ENCODE measurements at places on chromosomes 5 and 9.

- DNase-seq: no peak
Observed at GRCh38 chr5:96072138-96072790, 110.6 kb upstream of the ELL2 start.

- no peak for DNase-seq
Observed at GRCh38 chr5:133926489-133927299, 41.7 kb downstream of the C5orf15 start.

- no peak for DNase-seq
Observed at GRCh38 chr5:120479066-120479465, 15.0 kb downstream of the PRR16 start.

DNA sequence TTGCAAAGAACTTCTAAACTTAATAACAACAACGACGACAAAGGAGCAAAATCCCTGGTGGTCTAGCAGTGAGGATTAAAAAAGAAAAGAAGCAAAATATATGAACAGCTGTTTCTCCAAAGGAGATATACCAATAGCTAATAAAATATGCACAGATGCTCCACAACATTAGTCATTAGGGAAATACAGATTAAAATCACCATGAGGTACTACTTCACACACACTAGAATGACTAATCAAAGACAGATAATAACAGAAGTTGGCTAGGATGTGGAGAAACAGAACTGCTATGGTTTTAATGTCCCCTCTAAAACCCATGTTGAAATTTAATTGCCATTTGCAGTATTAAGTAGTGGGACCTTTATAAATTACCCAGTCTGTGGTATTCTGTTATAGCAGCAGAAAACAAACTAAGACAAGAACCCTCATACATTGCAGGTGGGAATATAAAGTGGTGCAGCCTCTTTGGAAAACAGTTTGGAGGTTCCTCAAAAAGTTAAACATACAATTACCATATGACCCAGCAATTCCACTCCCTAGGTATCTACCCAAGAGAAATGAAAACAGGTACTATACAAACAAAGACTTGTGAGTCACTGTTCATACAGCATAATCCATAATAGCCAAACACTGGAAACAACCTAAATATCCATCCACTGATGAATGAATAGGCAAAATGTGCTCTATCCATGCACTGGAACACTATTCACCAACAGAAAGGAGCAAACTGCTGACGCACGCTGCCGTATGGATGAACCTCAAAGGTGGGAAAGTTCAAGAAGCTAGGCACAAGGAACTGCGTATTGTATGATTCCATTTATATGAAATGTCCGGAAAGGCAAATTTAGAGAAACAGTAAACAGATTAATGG, 11.4 kb upstream of the DUSP1 start:
- DNase-seq: no peak

GRCh38 chr5:16571016-16571415, 45.8 kb downstream of the RETREG1 start:
- DNase-seq: no peak

DNA sequence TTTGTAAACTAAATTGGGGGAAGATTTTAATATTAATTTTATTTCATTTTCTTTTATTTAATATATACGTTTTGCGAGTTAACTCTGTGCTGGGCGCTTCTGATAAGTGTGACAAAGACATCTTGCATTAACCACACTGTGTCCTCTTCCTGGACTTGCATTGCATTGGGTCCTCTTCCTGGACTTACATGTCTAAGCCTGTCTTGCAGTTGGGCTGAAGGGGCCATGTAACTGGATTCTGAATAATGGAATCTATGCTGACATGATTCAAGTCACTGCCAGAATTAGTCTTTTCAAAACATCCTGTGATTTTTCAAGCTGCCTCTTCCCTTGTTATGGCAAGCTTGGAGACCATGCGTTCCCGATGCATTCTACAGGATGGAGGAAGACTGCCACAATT, 122.6 kb downstream of the TRIM32 start:
- DNase-seq: no peak

Data from K562 (cell line).